ENCODE measurements at places on chromosomes 3 and 15. TPM values are rescaled to one million over a fixed set of nuclear protein-coding genes. Genes with fewer than 3 reads are reported as not detected.

GRCh38 chr3:1235526-1236120 is 142.8 kb downstream of the CNTN6 start:
- DNase-seq: no peak
- H3K4me1 ChIP-seq: no peaks in the 10 kb centered on the region
- no peaks in the 10 kb centered on the region for H3K36me3 ChIP-seq
- H3K27ac ChIP-seq: no peak overlapping the region
- no peak overlapping the region for H3K4me3 ChIP-seq

GRCh38 chr3:165206454-165207266 is 10.5 kb upstream of the SLITRK3 start:
- no peaks in the 10 kb centered on the region for H3K36me3 ChIP-seq
- H3K27me3 ChIP-seq: no peaks in the 10 kb centered on the region
- peaks cover 16% of the 10 kb centered on the region for H3K4me1 ChIP-seq
- peak; percentile 64 for DNase-seq
- no peak overlapping the region for H3K4me3 ChIP-seq

ZWILCH gene
- total RNA-seq: 27.8 TPM

DNA sequence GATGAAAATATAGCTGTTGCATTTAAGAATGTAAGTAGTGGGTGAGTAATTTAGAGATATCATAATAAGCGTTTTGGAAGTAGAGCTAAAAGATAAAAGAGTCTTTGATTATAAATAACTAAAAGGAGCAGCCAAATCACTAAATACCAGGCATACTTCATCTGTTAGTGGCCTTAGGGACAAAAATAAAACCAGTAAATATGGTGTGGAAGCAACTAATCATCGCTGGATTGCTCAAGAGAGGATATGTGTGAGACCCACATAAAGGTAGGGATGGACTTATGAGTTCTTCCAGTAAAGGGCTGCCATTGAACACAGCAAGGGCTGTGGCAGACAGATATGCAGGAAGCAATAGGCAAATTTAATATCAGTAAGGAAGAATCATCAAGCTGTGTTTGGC is 356.2 kb downstream of the CNTN4 start:
- no peak overlapping the region for H3K4me3 ChIP-seq
- H3K36me3 ChIP-seq: no peaks in the 10 kb centered on the region
- H3K4me1 ChIP-seq: no peaks in the 10 kb centered on the region
- no peak for DNase-seq
- H3K27me3 ChIP-seq: no peaks in the 10 kb centered on the region

CDCP1 gene
- total RNA-seq: 0.18 TPM
